ENCODE measurements at places on chromosomes 12 and 14.

GRCh38 chr12:104736307-104736706 lies 221.8 kb downstream of the SLC41A2 start:
- DNase-seq = no peak

DNA sequence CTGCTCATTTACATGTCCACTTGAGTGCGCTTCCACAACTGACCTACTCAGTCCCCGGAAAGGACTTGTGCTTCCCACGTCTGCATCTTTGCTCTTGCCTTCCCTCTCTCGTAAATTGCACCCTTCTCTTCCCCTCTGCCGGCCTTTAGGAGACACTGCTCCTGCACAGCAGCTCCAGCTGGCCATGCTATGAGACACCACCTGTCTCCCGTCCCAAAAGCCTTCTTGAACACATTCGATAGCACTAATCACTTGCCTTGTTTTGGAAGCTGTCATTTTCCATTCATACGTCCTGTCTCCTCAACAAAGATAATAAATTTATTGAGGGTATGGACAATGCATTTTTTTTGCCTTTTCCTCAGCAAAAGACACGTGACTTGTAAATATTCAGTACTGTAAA lies 15.7 kb upstream of the KCNA1 start:
- no peak for DNase-seq

GRCh38 chr12:6076346-6076745 lies 48.1 kb downstream of the VWF start:
- DNase-seq = no peak

GRCh38 chr12:25276199-25276937 lies 25.6 kb upstream of the KRAS start:
- no peak for DNase-seq

DNA sequence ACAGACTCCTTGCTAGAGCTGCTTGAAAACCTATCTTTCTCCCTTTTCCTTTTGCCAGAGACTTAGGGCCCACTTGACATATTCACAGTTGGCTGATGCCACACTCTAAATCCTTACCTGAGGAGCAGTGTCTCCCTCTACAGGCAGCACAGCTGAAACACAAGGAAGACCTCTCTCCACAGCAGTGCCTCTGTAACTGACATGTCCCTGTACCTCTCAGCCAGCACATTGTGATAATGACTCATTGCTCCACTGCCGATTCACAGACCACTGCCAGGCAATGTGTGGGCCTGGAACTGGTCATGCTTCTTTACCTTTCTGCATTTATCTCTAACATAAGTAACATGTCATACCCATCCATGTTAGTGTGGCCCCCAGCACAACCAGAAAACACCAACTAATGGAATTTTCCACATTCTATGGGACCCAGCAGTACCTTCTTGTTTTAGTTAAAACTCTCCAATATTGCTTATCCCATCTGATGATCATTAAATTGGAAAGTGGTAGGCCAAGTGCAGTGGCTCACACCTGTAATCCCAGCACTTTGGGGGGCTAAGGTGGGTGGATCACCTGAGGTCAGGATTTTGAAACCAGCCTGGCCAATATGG lies 56.5 kb downstream of the GTF2A1 start:
- DNase-seq = peak; percentile 81

GRCh38 chr12:94700662-94701061 lies 50.3 kb upstream of the TMCC3 start:
- DNase-seq = no peak

GRCh38 chr12:87756721-87757120 lies 272.5 kb downstream of the C12orf50 start:
- no peak for DNase-seq

GRCh38 chr12:15005064-15005463 lies 32.2 kb downstream of the PDE6H start:
- no peak for DNase-seq

GRCh38 chr12:23098110-23098509 lies 473.1 kb downstream of the ETNK1 start:
- no peak for DNase-seq

GRCh38 chr12:59068436-59068835 lies 148.1 kb upstream of the LRIG3 start:
- DNase-seq = no peak

- no peak for DNase-seq
Measured at GRCh38 chr14:34582117-34582680, 42.7 kb upstream of the EAPP start.

DNA sequence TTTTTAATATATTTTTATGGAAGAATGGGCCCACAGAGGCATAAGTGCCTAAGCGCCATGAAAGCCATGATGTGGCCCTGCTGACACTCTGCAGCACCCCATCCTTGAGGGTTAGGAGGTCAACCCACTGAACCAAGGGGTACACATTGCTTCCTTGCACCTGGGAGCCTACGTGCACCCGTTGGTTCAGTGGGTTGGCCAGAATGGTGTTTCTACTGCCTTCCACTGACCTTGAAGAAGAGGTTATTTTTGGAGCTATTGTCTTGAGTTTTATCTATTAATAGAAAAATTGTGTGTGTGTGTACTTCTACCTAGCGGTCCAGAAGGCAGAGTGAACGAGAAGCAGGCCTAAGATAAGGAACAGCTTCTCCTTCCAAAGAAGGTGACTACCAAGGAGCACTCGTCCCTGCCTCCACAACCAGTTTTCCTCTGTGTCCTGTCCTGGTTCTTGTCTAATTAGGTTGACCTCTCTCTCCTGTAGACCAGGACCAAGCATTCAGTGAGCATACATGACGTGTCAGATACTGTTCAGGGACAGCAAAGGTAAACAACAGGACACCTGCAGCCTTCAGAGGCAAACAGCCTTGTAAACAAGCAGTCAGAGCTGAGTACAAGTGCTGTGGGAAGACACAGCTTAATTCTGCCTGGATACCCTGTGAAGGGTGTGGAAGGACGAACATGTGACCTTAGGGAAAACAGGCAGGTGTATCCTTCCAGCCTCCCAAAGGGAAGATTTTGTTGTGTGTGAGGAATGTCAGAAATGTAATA lies 30.4 kb upstream of the PLEK2 start:
- DNase-seq = no peak

DNA sequence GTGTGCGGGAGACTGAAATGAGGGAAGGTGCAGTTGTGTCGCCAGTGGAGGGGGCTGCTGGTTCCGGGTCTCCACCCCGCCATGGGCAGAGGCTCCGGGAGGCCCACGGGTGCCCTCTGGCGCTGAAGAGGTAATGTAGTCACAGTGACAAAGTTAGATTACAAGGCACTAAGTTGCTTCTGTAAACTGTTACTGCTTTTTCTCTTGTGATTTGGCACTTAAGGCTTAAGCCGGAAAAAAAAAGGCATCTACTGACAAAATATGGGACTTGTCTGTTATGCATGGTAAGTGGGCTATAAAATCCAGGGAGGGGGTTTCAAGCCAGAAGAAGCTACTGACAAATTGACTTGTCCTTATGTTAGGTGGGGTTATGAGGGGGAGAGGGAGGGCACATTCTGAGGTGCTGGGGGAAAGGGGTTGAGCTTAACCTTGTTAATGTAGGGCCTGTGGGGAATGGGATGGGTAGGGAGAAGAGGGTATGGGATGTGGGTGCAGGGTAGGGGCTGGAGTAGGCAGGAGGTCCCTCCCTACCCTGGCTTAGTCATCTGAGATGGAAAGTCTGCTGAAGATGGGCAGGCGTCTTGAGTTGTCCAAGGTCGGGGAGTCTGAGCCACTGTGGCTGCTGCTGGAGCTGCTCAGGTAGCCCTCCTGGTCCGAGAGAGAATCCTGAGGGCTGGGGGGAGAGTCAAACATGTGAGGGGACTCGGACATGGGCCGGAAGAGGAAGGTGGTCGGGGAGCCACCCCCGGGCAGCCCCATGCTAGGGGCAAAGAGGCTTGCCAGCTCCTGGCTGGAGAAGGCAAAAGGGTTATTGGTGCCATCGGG lies 3.7 kb downstream of the ZFP36L1 start:
- peak; percentile 78 for DNase-seq

- DNase-seq = no peak
Measured at GRCh38 chr12:50533971-50534370, 29.2 kb downstream of the DIP2B start.

GRCh38 chr14:74545386-74545785 lies 51.8 kb downstream of the ISCA2 start:
- no peak for DNase-seq

DNA sequence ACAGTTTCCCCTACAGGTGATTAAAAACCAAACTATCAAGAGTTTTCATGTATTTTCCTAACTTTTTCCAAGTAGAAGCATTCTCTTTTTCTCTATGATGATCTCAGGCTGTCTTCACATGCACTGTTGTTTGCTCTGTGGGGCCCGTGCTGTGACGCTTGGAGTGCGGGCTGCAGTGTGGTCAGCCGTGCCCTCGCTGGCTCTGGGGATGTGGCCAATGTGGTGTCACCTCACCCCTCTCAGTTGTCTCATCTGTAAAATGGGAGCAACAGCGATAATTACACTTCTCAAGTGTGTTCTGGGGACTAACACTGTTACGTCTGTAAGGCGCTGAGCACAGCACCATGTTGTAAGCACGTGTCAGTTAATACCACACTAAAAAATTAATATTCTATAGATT lies 28.6 kb downstream of the DDX51 start:
- DNase-seq = no peak

DNA sequence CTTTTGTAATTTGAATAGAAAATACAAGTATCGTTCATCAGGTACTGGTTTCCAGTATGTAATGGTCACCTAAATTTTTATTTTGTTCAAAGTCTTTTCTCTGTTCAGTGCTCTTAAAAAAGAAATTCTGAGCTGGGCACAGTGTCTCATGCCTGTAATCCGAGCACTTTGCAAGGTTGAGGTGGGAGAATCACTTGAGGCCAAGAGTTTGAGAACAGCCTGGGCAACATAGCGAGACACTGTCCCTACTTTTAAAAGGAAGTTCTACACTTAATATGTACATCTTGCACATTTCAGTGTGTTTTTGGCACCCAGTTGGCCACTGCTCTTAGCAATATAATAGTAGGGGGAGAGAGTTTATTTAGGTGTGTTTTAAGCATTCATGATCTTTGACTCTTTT lies 27.9 kb downstream of the PCNX1 start:
- DNase-seq = peak; percentile 5

DNA sequence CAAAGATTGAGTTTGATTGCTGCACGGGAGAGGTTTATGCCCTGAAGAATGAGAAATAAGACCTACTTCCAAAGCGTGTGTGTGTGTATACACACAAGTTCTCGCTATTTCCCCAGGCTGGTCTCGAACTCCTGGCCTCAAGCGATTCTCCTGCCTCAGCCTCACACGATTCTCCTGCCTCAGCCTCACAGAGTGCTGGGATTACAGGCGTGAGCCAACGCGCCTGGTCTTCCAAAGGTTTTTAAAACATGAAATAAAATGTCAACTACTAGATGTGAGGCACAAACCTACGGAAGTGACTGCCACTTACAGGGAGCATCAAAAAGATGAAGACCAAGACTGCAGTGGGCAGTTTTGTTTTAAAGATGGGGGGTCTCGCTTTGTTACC lies 622 bp upstream of the WASHC3 start:
- DNase-seq = no peak

DNA sequence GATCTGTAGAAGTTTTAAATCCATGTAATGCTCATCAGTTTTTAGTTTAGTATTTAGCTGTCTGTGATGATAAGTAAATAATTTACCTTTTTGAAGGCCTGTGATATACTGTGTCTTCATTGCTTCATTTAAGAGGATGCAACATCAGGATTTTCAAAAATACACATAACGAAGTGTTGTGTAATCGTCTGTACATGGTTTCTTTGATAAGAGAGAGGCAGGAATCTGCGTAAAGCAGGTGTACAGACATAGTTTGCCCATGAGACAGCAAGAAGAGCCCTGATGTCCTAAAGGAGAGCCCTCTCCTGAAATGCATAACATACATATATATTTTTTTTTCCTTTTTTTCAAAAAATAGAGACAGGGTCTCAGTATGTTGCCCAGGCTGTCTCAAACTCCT lies 44.8 kb downstream of the RASSF3 start:
- no peak for DNase-seq

DNA sequence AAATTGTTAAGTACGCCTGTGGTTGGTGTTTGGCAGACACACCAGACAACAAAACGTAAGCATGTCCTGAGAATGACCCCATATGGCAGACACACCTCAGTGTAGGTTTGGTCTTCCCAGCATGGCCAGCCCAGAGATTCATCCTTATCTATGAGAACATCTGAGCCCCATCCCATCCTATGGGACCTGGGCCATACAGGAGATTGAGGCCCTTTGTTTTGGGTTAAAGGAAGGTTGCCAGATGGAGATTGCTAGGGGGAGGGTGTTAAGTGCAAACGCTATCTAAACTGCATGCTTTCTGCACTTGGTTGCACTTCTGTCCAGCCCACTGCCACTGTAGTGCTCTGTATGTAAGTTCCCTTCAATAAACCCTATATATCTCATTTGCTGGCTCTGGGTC lies 4.1 kb upstream of the PCNX4 start:
- DNase-seq = no peak

DNA sequence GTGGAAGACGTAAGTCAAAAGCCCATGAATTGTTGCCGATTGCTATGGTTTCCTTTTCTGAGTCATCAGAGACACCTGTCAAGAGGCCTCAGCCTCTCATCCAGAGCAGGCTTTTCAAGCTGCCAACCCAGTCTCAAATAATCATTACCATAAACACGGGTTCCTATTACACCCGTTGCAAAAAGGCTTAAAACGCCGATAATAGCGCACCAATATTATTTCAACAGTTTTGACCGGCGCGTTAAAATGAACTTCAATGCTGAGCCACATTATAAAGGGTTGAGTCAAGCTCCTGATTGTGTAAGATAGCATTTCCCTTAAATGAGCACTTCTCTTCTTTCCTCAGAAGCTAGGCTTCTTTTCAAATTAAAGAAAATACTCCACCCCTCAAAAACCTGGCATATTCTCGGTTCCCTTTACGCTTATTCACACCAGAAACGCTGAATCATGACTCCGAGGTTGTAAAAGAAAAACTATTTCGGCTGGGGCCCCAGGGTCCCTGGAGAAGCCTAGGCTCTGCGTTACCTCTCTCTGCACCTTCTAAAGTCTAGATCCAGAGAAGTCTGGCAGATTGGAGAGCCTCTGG lies 1.4 kb downstream of the TMTC1 start:
- peak; percentile 58 for DNase-seq

DNA sequence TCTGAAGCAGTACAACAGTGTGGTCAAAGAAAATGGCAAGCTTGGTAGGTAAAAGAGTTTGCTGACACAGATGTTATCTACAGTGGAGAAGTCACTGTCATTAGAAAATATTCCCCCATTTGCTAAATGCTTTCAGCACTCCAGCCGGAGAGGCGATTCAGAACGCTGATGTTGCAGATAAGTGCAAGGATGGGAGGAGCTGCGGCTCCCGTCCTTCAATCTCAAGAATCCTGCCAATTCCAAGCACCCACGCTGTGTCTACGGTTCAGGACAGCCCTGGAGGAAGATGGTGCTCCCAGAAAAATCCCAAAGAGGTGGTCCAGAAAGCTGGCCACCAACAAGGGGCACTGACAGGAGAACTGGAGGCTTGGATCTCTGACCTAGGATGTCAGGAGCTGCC lies 79.1 kb downstream of the ZFP36L1 start:
- DNase-seq = no peak

- DNase-seq = no peak
Measured at GRCh38 chr14:51131516-51131915, 36.6 kb upstream of the TRIM9 start.
